ENCODE measurements at places on chromosomes 6 and 20.

- no peak for DNase-seq
These were observed 126.7 kb upstream of the TRAF3IP2 start for GRCh38 chr6:111732390-111732789.

- DNase-seq: no peak
These were observed 238.5 kb downstream of the TBX18 start for GRCh38 chr6:84525907-84526306.

DNA sequence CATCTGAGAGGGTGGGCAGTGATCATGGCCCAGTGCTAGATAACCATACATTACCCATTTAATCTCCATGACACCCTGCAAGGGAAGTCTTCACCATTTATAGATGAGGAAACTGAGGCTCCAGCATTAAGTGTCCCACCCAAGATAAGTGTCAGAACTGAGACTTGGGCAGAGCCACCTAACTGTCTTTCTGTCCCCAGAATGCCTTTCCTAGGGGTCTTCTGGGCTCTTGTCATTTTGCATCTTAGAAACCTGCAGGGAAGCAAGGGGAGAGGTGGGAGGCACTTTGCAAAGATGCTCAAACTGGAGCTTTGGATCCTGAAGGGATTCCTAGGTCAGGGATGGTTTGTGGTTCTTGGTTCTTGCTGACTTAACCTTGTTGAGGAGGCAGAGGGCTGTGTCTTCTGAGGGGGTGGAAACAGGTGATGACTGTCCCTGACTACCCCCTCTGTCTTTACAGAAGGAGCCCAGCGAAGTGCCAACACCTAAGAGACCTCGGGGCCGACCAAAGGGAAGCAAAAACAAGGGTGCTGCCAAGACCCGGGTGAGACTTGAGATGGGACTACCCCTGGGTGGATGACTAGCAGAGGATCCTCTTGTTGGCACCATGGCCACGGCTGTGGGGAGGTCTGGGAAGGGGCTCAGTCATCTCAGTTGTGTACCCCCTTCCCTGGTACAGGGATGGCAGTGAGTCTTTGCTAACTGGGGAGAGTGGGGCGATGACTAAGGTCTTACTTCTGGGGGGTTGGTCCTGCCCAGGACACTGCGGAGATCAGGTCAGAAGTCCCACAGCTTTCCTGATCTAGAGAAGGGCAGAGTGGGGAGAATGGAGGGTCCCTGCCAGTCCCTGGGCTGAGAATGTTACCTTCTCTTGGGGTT is 5.8 kb downstream of the HMGA1 start:
- DNase-seq: no peak

- no peak for DNase-seq
These were observed 34.0 kb downstream of the CD164 start for GRCh38 chr6:109348226-109348625.

GRCh38 chr6:8000188-8000596 is 64.0 kb downstream of the BLOC1S5 start:
- DNase-seq: no peak

DNA sequence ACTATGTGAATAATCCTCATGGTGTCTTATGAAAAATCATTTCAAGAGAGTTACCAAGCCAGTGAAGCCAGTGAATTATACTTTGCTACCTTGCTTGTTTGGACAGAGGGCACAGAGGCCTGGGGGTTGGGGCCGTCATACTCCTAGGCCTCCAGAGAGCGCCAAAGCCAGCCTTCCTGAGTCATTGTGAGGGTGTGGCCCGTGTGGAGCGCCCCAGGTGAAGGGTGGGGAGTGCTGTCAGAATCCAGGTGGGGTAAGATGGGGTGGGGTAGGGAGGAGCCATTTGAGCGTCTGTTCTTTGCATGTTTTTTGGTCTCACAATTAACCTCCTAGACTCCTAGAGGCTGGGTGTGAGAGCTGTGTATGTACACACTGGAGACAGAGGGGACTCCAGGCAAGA is 71.1 kb downstream of the PERP start:
- no peak for DNase-seq

GRCh38 chr6:53565886-53566285 is 21.0 kb upstream of the GCLC start:
- no peak for DNase-seq

GRCh38 chr20:13898012-13898612 is 92.3 kb downstream of the SEL1L2 start:
- no peak for DNase-seq

DNA sequence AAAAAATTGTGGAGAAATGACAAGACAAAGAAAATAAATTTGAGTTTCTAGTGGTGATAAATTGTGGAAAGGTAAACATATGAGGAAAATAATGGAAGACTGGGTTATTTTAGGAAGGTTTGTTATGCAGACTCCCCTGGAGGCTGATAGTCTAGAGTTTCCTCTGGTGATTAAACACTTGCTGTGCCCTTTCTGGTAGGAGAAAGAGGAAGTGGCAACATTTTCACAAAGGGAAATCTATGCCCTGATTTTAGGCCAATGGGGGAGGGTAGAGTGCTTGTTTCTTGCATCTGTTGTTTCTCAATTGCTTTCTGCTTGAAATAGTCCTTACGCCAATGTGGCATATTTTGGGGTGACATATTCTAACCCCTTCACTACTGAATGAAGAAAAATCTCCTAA is 129.1 kb upstream of the DOK5 start:
- no peak for DNase-seq

- DNase-seq: no peak
These were observed 39.7 kb downstream of the MAP3K5 start for GRCh38 chr6:136752554-136752953.

GRCh38 chr20:884983-885952 is 30.9 kb downstream of the ANGPT4 start:
- DNase-seq: no peak

DNA sequence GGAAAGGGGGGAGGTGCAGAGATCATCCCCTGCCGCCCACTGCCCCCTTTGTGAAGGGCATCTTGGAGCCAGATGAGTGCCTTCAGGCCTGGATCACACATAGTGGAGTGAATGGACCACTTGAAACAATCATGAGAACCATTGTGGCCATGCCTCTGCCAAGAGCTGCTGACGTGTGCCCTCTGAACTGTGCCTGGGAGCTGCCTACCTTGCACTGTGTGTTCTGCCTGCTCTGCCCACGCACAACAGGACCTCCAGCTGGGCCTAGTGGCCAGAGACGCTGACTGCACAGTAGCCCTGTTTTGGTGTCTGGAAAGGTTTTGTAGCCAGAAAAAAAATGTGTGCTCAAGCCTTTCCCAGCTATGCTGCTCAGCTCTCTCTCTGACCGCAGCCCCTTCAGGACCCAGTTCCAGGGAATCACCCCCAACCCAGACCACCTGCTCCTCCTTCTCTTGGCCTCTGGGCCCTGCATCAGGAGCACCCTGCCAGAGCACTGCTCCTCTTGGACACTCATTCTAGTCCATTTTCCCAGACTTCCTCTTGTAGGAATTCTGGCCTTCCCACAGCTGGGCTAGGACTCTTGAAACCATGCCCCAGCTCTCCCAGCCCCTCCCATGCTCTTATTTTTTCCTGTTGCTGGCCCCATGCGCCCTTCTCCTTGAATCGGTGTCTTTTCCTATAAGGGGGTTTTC is 1.6 kb upstream of the ADIG start:
- no peak for DNase-seq

DNA sequence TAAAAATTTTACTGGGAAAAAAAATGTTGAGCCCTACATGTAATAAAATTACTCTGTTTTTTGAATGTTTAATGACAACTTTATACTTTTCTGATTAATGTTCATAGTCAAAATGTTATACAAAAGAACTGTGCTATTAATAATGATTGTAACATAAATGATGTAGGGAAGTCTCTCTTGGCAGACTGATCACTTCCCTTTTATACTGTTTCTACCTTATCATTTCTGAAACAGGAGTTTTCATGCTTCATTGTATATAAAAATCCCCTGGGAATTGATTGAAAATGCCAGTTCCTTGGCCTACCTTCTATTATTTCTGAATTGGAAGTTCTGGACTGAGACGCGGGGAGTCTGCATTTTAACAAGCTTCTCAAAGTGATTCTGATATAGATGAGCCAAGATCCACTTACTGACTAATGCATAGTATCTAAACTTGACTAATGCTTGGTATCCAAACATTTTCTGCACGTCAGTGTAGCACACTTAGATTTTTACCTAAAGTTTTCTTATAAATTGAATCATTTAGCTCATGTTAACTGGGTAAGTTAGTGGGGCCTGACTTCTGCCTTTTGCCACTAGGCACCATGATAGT is 7.2 kb upstream of the HDAC2 start:
- DNase-seq: no peak

DNA sequence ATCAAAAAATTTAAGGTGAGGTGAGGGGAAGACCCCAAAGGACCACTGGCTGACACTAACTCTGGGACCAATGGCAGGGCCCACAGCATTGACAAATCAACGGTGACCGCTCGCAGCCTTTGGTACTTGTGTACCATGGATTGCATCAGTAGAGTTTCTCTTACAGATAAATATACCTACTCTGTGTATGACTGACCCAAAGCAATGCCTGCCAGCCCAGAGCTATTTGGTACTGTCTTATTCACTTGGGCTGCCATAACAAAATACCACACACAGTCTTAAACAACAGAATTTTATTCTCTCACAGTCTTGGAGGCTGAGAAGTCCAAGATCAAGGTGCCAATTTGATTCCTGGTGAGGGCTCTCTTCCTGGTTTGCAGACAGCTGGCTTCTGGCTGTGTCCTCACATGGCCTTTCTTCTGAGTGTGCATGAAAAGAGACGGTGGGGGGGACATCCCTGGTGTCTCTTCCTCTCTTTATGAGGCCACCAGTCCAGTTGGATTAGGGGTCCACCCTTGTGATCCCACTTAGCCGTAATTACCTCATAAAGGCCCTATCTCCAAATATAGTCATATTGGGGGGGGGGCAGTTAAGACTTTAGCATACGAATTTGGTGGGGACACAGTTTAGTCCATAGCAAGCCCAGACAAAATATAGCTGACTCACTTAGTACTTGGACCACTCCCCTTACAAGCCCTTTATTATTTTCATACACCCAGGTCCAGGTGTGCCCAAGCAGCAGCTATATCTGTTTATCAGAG is 336.3 kb downstream of the CD83 start:
- no peak for DNase-seq

DNA sequence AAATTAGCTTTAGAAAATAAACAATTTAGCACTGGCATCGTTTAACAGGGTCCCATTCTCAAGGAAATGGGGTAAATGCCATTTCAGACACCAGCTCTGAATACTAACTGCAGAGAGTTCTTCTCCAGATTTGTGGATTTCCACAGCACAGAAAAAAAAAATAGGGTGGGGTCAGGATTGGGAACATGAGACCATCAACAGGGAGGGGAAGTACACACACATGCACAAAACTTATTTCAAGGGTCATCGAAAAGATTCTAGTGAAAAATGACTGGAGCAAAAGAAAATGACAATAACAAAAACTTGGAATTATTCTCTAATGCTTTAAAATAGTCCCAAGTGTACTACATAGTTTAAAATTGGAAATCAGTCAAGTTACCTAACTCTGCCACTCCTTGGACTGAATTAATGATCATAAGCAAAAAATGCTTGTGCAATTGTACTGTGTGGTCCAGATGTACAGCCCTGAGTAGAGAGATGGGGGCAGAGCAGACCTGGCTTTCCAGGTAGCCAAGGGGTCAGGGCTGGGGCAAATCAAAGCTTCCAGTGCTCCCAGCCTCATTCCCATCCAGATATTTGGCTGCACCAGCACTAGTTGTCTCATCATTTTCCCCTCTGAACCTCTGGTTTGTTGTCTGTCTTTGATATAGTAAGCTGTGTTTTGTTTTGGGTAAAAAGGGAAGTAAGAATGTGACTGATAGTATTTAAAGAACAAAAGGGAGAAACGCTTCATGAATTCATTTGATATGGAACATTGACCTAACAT is 152.4 kb downstream of the SOBP start:
- no peak for DNase-seq

GRCh38 chr6:170281331-170282292 is 9.3 kb downstream of the DLL1 start:
- DNase-seq: no peak

- no peak for DNase-seq
These were observed 626.0 kb downstream of the RNF144B start for GRCh38 chr6:19013026-19013705.

- no peak for DNase-seq
These were observed 62.4 kb downstream of the PTCHD4 start for GRCh38 chr6:48048451-48049146.

DNA sequence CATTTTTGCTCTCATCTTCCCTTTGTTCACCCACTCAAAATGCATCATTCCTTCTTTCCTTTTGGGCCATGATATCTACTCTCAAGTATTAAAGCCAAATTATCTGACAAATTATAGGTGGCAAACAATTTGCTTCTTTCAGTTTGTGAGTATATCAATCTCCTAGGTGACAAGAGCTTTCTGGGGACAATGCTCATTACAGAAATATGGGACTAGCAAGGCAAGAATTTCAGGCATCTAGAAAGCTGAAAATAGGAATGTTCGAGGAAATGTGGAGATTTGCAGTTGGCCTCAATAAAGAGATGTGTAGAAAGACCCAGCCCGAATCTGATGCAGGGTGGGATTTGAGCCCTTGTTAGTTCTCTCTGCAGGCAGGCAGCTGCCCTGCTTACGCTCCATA is 71.8 kb downstream of the ALDH8A1 start:
- DNase-seq: no peak

GRCh38 chr20:44537993-44538392 is 16.1 kb upstream of the SERINC3 start:
- no peak for DNase-seq

DNA sequence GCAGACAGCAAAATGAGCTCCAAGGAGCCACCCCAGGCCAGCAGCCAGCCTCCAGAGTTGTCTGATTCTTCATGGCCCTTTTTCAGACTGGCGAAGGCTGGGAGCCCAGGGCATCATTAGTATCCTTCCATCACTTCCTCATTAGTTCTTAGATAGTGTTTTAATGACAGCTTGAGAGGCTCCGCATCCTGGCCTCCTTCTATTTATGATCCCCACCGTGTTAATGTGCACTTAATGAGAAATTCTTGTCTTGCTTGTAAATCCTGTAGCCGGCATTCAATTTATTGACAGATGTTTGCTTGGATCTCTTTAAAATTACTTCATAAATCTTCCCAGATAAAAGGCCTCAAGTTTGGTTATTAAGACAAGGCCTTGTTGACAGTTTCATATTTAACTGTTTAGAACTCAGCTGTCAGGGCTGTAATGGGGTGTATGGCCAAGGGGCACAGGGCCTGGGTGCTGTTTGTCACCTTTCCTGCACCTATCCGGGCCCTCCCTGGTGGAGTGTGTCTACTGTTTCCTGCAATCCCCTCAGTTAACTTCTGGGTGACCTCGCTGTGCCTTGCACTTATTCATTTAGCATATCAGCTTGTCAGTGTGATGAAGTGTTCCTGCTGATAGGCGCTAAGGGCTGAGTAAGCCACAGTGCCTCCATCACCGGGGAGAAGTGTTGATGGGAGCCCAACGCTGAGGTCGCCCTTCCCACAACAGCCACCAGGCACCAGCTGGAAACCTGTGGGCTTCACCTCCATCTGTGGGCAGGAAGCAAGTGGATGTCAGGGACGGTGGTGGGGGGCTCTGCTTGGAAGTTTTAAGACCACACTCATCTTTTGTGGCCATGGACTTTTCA is 169.3 kb downstream of the TSHZ2 start:
- DNase-seq: no peak

DNA sequence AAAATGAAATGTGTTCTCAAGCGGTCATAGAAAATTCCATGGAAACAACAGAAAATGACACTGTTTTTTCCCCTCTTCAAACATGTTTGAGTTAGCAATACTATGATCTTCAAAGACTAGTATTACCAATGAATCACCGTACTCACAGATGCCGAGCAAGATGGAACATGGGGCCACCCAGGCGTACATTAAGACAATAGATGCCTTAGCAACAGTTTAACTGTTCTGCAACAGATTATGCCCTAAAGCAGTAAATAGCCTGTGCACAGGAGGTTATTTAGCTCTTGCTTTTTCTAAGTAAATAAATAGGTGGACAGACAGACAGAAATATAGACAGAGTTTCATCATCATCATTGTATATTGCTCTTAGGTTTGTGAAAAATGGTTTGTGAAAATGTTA is 284.0 kb upstream of the DEFB112 start:
- DNase-seq: no peak
